ENCODE measurements at places on chromosomes 1 and 21.

- no peak for DNase-seq
These were observed 330.0 kb upstream of the PLD5 start for GRCh38 chr1:242854466-242854865.

DNA sequence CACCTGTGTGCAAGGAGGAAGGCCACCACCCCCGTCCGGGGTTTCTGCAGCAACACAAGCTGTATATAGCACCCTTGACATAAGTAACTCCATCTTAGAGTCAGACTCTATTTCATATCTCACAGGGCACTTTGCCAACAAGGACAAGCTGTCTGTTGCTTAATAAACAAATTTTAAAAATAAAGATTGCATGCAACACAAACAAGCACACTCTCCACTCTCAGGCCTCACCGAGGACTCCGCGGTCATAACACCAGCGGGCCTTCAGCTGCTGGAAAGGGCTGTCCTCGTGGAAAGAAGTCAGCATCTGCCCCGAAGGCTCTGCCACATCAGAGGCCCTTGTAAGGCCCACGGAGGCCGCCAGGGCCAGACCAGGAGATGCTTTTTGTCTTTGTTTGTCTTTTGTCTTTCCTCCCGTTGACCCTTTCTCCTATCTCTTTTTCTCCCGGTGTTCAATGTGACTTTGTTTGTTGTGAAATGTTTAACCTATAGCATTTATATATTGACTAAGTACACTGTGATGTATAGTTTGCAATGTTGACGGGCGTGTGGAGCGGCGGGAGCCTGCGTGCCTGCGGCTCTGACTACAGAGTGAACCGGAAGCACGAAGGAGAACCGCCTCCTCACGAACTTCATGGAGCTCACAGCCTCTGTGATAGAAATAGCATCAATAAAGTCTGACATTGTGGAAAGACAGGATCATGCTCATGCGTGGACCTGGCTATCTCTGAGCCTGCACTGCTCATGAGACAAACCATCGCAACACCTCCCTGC lies 24.1 kb downstream of the MEGF6 start:
- no peak for DNase-seq

DNA sequence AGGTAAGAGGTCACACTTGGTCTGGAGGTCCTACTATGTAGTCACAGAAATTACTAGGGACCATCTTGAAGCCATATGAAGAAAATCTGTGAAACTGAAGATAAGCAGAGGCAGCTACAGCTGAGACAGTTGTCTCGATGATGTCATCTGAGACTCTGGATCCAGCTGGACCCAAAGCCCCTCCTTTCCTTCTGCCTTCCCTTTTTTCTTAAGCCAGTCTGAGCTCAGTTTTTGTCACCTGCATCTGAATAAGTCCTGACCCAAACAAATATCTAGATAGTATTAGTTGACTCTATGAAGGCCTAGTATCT lies 143.3 kb downstream of the ETS2 start:
- no peak for DNase-seq

GRCh38 chr1:223723351-223723904 lies 11.1 kb downstream of the CAPN2 start:
- DNase-seq, result no peak

GRCh38 chr1:111605576-111605975 lies 14.0 kb upstream of the RAP1A start:
- DNase-seq, result no peak
